ENCODE measurements at places on chromosomes 4 and X.

- DNase-seq, result no peak
Observed at GRCh38 chr4:38149997-38150671, 189.9 kb downstream of the PTTG2 start.

DNA sequence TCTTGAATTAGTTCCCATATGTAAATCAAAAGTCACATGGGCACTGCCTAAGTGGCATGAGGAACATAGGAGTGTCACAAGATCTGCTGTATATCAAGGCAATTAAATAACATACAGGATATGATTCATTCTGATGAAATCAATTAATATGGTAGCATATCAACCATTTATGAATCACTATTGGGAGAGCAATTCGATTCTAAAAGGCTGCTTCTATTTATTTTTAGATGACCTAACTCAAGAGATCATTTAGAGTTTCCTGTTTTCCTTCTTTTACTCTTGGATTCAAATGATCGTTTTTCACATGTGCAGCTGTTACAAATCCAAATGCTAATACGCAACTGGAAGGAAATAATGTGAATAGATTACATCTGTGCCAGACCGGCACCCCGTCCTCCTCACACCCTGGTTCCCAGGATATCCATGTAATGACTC, 81.9 kb downstream of the HCCS start:
- DNase-seq, result no peak

DNA sequence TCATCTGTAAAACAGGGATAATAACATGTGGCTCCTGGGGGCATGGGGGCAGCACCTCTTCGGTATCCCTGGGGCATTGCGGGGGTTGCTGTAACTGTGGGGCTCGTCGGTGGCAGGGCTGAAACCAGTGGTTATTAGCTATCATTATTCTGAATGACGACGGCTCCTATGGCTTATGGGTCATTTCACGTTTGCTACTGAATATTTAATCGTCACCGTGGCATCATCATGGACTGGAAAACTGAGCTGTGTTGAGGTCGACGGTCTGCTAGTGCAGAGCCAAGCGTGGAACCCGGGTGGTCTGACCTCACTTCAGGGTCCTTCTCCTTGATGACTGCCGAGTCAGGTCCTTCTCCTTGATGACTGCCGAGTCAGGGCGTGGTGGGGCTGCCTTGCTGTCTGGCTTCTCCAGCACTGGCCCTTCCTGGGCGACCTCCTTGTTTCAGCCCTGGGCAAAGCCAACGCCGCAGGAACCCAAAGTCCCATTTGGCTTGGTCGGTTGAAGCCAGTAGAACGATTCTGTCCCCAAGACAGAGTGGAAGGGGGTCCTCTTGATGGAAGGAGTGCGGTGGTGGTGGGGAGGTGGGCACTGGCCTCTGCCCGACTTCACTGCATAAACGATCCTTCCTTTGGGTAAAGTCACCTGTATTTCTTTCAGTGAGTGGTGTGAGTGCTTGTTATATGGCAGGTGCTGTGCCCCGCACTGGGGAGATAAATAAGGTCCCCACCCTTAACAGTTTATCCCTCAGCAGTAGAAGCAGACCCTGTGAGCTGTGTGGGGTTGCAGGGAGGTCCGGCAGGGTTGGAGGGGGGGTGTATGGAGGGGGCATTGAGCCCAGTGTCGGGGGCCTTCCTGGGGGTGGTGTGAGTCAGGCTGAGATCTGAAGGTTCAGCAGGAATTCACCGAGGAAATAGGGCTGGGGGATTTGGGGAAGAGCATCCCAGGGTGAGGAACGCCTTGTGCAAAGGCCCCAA, 40.8 kb downstream of the PSAPL1 start:
- DNase-seq, result no peak

DNA sequence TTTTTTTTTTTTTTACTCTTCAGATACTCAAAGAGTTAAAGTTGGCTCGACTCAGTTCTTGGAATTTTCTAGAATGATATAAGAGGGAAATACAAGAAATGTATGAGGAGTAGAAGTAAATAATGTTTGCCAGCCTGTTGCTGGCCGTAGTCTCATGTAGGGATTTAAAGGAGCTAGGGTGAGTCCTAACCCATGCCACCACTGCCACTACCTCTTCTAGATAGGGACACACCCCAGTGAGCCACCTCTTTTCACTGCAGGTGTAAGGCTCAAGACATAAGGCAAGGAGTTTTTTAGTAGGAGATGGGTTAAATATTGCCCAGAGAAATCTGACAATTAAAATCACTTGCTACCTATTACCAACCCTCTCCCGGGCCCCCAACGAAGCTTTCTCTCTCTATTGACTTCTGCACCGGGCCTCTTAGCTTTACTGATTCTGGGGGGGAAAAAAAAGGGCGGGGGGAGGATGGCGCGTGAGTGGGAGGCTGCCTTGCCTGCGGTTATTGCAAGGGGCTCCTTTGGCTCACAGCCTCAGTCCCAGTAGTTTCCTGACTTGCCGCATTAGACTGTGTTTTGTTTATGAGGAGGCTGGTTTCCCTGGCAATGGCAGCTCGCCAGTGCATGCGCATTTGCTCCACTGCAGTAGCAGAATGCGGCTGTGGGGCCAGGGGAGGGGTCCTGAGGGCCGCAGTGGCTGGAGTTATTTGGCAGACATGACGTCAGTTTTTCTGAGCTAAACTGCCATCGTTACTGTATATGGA, 3.0 kb downstream of the LINC00632 start:
- DNase-seq, result no peak

DNA sequence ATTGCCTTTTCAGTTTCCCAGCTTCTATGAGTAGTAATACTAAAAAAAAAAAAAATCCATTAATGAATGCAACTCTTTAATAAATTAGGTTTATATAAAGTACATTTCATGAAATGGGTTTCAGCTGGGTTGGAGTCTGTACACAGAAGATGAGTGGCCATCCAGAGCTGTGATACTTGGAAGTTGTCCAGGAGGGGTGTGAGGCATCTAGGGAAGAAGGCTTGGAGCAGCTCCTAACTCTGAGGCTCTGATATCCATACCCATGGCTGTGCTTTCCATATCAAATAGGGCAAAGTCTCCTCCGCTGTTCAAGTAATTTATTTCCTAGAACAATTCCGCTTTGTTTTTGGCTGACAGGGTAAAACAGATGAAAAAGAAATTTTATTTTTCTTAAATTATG, 423.3 kb upstream of the TENM3 start:
- DNase-seq, result no peak

- DNase-seq, result no peak
Observed at GRCh38 chr4:57231781-57232180, 121.6 kb upstream of the IGFBP7 start.

DNA sequence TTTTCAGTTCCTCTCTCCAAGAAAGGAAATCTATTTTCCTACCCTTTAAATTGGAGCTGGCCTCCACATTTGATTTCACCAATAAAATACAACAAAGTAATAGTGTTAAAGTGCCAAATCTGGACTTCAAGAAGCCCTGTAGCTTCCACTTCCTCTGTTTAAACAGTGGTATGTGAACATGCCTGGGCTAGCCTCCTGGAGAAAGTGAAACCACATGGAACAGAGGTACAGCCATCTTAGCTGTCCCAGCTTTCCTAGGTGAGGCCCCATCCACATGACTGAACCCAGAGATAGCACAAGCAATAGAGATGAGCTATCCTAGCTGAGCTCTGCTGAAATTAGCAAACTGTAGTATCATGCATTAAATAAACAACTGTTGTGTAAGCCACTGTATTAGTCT, 131.8 kb upstream of the VCX start:
- no peak for DNase-seq
